ENCODE measurements at places on chromosomes 4 and X.

GRCh38 chr4:164716901-164717300 lies 37.0 kb upstream of the SMIM31 start:
- no peak for DNase-seq

- no peak for DNase-seq
These were observed 5.1 kb upstream of the CXCL8 start for GRCh38 chr4:73735231-73735630.

DNA sequence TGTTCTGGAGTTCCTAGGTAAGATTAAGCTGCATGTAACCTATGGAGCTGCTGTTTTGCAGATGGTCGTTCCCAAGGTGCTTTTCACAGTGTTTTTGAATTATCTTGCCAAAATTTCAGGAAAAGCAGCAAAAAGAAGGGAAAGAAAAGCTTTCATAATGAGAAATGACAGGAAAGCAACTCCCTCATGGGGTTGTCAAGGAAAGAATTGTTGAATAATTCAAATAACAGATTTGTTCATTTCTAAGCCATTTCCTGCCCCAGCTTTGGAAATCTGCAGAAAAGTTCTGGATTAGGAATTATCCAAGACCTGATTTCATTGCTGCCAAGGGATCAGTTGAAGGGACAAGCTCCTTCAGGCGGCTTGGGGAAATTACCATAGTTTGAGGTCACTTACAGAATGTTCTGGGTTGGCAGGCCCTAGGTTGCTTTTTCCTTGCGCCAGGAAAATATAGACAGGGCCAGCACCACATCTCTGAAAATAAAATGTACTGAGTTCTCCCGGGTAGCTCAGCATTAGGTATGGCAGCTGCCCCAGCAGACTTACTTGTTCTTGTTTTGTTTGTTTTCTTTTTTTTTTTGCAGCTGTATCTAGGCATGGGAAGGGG lies 354.7 kb downstream of the STIM2 start:
- DNase-seq, result no peak

GRCh38 chr4:160510928-160511327 lies 1408.0 kb downstream of the RAPGEF2 start:
- DNase-seq, result no peak

DNA sequence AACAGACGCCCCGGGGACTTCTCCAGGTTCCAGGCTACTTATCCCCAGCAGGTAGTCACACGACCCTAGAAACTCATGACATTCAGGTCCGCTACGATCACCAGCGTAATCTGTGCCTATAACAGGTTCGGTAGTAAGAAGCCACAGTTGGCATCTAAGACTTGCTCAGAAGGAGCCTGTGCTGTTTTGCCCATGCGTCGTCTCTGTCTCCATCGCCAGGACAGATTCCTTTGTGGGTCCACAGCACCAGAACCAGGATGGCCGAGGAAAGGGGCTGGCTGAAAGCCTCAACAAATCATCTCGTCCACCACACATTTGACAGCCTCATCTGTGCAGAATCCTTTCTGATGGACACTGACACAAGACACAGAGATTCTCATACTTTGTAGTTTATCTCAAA lies 319.5 kb upstream of the AGA start:
- no peak for DNase-seq

- DNase-seq, result no peak
These were observed 33.7 kb upstream of the SPP1 start for GRCh38 chr4:87941537-87942392.

GRCh38 chr4:74805601-74806000 lies 11.3 kb upstream of the BTC start:
- no peak for DNase-seq

GRCh38 chrX:39755143-39756032 lies 342.4 kb downstream of the BCOR start:
- DNase-seq, result no peak

DNA sequence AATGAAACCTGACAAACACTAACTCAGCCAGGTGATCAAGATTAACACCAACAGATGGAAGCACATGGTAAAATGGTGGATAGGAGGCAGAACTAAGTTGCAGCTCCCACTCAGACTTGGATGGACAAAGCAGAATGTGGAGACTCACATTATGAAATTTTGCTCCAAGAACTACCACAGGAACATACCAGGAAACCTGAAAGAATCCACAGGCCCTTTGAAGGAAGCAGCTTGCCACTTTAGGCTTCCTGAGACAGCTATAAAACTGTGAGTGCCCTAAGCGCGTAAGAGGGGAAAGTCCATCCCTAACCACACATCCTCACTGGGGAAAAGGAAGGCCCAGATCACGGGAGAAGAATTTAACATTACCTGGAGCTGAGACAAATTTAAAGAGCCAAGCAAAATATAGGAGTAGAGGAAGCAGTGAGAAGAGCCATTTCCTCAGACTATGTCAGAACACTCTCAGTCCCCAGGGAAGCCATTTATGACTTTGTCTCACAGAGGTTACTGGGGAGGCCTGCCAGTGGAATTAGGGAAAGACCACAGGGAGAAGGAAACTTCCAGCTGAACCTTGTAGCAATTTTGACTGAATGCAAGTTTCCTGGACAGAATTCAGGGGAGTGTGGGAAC lies 224.5 kb downstream of the TEX13C start:
- no peak for DNase-seq

DNA sequence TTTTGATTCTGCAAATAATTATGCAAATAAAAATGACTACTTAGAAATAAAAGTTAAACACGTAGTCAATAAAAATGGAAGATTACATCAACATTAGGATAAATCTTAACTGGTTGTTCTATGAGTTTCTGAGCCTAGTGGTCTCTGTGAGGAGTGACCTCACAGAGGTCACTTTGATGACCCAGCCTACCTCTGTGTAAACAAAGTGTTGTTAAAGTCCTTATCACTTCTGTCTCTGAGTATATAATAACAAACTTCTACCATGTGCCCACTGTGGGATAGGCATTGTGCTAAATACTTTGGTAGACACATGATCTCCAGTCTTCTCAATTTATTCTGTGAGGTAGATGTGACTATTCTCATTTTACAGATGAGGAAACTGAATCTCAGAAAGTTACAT lies 85.4 kb downstream of the PDE5A start:
- DNase-seq, result no peak

DNA sequence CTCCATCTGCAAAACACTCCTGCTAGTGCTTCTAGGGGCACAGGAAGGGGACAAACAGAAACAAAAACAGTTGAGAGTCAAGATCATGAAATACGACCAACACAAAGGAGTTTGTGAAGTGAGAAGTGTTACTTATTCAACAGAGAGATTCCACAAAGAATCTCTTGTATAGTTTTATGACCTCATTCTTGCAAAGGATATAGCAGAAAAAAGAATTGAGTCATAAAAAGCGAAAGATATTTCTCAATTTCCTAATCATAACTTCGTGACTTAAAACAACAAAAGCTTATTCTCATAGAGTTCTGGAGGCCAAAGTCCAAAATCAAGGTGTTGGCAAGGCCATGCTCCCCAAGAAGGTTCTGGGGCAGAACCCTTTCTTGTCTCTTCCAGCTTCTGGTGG lies 40.7 kb downstream of the TIGD4 start:
- no peak for DNase-seq

DNA sequence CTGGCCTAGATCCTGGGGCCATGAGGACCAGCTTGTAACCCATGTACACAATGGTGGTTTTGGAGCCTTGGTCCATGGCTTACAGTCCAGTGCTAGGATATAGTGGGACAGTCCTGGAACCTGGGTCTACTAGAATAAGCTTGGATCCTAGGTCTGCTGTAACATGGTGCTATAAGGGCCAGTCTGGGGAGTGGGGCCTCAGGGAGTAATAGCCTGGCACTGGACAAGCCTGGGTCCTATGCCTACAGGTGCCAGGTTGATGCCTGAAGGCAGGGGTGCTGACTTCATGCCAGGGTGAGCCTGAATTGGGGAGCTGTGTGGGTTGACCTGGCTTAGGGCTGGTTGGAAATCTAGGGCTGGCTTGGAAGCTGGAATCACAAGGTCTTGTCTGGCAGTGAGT lies 756.3 kb upstream of the ADGRL3 start:
- DNase-seq, result no peak
